ENCODE measurements at places on chromosomes 4 and X.

- DNase-seq, result no peak
Measured at GRCh38 chr4:88573995-88574394, 18.3 kb upstream of the HERC3 start.

- DNase-seq, result no peak
Measured at GRCh38 chr4:11189756-11190155, 238.9 kb downstream of the HS3ST1 start.

- no peak for DNase-seq
Measured at GRCh38 chr4:102007959-102008425, 217.5 kb downstream of the BANK1 start.

DNA sequence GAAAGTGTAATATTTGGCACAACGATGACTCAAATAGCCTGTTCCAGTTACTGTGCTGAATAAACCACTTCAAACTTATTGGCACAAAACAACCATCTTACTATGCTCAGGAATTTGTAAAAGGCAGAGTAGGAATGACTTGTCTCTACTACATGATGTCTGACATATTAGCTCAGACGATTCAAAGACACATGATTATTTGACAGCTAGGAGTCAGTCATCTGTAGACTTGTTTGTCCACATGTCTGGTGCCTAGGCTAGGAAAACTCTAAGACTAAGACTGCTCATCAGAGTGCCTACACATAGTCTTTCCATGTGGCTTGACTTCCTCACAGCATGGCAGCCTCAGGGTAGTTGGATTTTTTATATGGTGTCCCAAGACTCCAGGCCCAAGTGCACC, 154.5 kb downstream of the FANCB start:
- no peak for DNase-seq

GRCh38 chrX:72114807-72115206, 16.9 kb downstream of the RTL5 start:
- DNase-seq, result no peak

DNA sequence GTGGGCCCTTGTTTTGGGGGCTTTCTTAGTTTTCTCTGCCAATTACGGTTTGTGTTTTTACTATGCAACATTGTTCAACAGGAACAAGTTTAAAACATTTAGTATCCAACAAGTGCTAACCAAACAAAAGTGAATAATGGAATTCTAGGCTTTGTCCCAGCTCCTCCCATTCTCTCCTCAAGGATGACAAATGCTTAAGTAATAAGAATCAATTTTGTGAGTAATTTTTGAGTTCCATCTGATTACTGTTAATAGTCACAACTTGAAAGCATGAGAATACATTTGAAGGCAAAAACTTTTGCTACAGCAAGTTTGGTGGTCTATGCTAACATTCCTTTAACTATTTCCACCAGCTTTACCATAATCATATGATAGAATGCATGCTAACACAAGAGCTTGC, 78.1 kb upstream of the HPGD start:
- no peak for DNase-seq

GRCh38 chr4:185344743-185345538, 50.8 kb downstream of the LRP2BP start:
- no peak for DNase-seq

DNA sequence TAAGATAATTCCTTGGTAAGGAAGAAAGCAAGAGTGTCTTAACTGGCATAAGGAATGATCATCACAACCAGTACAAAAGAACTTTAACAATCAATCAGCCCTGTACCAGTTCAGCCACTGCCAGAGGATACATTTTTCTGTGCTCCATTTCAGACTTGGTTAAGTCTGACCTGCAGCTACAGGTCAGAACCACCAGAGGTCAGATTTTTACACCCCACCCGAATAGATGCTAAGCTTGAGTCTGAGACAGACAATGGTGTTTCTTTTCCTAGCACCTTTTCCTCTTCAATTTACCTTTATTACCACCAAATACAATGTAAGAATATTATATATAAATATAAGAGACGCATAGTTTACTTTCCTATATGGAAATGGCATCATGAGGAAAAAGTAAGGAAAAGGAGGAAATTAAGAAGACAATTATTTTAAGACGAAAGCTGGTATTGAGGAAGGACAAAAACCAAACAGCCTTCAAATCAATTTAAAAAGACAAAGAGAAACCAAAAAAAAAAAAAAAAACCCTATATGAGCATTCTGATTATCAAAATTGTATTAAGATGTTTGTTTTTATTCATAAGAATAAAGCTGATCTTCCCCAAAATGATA, 215.3 kb upstream of the TTC29 start:
- DNase-seq, result peak; percentile 11

DNA sequence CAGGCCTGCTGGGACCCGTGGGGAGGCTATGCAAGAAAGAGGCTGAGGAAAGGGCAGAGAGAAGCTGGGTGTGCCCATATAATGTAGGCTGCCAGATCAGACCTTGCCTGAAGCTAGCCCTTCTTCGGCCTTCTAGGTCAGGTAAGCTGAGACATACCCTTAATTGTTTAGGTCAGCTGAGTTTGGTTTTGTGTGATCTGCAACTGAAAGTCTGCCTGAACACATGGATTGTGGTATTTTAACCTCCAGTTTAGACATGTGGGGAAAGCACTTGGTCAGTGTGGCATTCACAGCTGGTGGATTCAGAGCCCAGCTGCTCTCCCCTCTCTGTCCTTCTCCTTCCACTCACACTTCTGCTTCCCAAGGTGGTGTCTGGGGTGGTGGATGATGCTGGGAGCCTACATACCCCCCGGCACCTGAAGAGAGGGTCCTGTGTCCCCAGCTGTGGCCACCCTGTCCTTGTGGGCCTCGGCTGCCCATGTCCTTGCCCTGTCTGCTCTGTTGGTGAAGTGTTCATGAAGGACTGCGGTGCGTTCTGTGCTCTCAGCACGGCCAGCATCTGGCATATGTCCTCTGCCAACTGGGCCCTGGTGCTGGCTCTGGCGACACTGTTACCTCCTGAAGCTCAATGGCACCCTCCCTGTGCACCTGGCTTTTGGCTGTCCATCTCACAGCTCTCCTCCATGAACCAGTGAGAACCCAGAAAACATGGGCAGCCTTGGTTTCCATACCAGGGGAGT, 82.1 kb downstream of the NAT8L start:
- DNase-seq, result no peak

- DNase-seq, result no peak
Measured at GRCh38 chr4:85362550-85362949, 112.4 kb upstream of the ARHGAP24 start.

DNA sequence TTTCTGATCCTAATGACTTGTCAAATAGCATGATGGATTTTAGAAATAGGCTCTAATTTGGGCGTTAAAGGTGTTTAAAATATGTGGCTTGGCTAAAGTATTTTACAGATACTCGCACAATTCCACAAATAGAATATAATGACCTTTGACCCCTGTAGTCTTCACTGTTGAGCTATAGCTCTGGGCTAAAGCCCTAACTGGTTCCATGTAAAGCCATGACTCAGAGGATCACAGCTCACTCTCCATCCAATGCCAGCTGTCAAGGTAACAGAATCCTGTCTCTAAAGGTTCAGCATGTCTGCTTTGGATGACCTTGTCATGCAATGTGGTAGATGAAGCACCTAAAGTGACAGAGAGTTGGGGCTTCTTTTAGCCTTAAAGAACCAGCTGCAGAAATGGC, 42.5 kb downstream of the TLR10 start:
- no peak for DNase-seq

DNA sequence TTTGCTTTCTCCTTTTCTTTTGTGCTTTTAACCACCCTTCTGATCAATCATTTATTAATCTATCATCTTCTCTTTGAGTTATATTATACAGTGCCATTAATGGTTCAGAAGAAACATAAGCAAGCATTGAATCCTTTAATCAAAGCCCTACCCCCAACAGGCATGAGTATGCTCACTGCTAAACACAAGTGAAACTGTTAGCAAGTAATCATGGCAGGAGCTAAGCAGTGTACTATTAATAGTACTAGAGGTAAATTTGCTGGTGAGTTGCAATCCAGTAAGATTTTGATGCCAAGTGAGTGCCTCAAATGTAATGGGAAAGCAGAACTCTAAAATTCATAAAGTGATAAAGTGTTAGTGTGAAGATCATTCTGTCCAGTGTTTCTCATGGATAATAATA, 57.2 kb downstream of the FNIP2 start:
- no peak for DNase-seq

DNA sequence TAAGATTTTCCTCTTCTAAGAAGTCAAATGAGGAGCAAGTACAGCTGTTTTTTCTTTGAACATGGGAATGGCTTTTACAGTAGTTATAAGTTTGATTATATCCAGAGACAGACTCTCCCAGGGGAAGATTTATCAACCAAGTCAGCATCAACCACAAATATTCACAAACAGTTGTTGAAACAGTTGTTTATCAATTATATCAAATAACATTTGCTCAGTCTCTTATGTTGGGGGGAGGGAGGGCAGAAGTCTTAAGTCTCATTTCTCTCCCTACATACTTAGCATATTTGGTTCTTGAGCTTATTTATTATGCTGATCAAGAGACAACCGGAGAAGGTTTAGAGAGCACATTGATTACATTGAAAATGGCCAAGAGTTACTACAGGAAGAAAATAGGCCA, 110.1 kb downstream of the FBXO8 start:
- DNase-seq, result no peak

DNA sequence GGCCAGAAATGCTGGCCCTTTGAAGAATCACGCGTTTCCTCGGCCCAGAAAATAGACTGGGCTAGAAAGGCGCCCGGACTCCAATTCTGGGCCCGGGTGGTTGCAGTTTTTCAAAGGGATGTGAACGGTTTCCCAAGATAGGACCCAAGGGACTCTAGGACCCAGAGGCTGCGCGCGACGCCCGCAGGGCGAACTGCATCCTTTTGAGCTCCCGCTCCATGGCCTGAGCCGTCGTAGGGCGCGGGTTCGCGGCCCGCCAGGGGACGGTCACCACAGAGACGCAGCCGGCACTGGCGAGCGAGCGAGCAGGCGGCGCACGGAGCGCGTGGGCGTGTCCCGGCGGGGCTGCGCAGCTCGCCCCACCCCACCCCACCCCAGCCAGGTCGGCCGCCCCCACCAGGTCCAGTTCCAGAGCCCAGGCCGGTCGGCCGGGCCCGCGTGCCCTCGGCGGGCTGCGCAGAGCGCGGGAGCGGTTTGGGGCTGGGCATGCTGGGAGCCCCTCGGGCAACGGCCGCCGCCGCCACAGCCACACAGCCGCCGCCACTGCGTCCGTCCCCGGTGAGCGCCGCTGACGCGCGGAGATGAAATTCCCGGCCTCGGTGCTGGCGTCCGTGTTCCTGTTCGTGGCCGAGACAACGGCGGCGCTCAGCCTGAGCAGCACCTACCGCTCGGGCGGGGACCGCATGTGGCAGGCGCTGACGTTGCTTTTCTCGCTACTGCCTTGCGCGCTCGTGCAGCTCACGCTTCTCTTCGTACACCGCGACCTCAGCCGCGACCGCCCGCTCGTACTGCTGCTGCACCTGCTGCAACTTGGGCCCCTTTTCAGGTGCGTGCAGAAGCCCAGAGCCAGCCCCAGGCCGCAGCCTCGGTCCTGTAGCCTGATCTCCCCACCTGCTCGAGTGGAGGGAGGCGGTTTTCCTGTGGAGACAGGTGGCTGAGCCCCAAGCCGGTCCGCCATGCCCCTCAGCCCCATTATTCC, at the start of gene XK:
XK (plus strand) TSS at position 411 of the 979 bp plus-strand sequence; CDS start at position 582, 171 bp downstream.
- DNase-seq, result no peak

GRCh38 chr4:124980276-124980752, 267.8 kb upstream of the ANKRD50 start:
- DNase-seq, result no peak

GRCh38 chr4:10342866-10343265, 114.4 kb downstream of the ZNF518B start:
- no peak for DNase-seq

- DNase-seq, result no peak
Measured at GRCh38 chr4:108371282-108371681, 202.6 kb upstream of the LEF1 start.

DNA sequence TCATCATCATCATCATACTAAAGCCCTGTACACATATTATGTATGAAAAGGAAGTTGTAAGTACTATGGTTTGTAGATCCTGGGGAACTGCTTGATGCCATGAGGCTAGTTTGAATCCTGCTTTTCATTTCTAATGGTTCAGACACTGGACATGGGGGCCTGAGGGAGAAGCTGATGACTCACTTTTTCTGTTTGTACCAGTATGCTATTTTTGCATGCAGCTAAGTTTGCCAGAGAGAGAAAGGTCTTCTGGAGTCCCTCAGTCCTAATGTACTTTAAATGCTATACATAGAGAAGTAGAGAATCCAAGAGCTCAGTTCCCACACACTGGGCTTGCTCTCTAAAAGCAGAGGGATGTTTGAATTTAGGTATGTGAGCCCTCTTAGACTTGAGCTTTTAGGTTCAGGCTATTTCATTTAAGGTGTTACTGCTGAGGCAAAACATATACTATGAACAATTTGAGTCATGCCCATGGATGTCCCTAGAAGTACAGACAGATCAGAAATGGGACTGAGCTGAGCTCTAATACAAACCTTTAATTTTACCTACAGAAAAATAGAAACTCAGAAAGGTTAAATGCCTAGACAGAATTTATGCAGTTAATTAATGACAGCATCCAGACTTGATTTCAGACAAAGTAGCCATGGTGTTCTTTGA, 17.6 kb upstream of the HS3ST1 start:
- DNase-seq, result no peak

- no peak for DNase-seq
Measured at GRCh38 chr4:52110171-52110570, 59.1 kb downstream of the SPATA18 start.

DNA sequence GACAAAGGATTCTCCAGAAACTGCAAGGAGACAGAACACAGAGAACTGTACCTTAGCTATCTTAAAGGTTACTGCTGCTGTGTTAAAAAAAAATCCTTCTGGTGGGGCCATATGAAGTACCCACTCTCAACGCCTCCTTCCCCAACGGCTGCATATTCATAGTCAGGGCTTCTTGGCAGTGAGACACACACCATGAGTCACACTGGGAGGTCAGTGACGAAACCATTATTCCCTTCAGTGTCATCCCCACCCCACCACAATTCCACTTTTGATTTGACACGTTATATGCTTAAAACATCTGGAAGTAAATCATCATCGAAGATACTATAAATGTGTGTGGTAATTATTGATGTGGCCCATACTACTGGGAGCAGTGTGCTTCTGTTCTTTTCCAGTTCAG, 271.5 kb downstream of the LDB2 start:
- DNase-seq, result no peak

DNA sequence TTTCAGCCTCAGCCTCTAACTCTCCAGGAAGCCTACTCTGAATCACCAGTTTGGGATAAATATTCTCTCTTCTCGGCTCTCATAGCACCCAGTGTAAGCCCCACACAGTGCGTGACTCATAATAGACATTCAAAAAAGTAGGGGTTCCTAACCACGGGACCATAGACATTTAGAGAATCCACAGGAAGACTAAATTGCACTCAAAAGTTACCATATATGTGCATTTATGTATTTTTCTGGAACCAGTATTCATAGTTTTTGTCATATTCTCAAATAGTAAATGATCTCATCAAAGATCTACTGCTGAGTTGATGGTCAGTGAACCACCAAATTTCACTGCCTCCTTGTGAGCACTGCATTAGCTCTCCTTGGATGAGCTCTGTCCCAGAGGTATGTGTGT, 625.7 kb downstream of the SMARCA1 start:
- DNase-seq, result no peak

DNA sequence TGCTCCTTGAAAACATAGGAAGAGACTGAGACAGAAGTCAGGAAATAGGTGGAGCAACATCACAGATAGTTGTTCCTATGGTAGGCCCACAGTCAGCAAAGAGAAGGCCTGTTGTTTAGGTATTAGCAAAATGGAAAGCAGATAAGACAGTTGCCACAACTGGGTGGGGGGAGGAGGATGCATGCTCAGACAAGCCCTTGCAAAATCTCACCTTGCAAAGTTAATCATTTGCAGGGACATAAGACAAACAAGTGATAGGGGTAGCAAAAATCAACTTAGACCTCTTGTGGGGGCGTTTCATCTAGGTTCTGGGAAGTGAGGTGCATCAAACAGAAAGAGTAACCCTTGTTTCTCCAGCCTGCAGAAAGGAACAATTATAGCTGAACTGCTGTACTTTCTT, 30.7 kb downstream of the SERPINA7 start:
- no peak for DNase-seq
